ENCODE measurements at places on chromosomes 7 and 10.
A peak's percentile ranks its signal among the peaks of the same experiment; 100 is the strongest.

GRCh38 chr10:109474261-109474660, 449.1 kb downstream of the XPNPEP1 start:
- no peak overlapping the region for H3K4me3 ChIP-seq
- no peaks in the 10 kb centered on the region for H3K36me3 ChIP-seq
- H3K27ac ChIP-seq: no peak overlapping the region

DNA sequence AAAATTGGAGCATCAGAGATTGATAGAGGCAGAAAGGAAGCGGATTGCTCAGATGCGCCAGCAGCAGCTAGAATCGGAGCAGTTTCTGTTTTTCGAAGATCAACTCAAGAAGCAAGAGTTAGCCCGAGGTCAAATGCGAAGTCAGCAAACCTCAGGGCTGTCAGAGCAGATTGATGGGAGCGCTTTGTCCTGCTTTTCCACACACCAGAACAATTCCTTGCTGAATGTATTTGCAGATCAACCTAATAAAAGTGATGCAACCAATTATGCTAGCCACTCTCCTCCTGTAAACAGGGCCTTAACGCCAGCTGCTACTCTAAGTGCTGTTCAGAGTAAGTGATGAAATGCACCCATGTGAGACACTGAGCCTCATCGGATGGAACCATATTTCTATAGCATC, 33.1 kb downstream of the STAMBPL1 start:
- peaks cover 7% of the 10 kb centered on the region for H3K36me3 ChIP-seq
- H3K27me3 ChIP-seq: no peaks in the 10 kb centered on the region
- no peak overlapping the region for H3K4me3 ChIP-seq
- DNase-seq: no peak
- H3K4me1 ChIP-seq: no peaks in the 10 kb centered on the region

DNA sequence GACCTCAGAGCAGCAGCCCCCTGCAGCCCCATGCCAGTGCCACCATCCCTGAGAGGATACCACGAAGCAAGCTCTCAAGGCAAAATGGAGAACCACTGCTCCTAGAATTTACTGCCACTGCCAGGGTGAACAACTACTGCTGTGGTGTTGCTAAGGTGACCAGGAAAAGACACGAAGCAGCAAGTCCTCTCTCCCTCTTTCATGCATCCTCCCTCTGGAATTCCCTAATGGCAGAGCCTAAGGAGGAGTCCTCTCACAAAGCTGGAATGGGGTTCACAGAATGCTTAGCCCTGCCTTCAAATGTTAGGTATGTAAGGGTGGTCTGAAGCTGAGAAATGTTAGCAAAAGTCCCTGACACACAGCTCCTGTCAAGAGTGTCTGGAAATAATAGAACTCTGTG, 35.8 kb upstream of the NPSR1 start:
- no peak overlapping the region for H3K27ac ChIP-seq
- H3K36me3 ChIP-seq: no peaks in the 10 kb centered on the region
- no peak overlapping the region for H3K4me3 ChIP-seq

DNA sequence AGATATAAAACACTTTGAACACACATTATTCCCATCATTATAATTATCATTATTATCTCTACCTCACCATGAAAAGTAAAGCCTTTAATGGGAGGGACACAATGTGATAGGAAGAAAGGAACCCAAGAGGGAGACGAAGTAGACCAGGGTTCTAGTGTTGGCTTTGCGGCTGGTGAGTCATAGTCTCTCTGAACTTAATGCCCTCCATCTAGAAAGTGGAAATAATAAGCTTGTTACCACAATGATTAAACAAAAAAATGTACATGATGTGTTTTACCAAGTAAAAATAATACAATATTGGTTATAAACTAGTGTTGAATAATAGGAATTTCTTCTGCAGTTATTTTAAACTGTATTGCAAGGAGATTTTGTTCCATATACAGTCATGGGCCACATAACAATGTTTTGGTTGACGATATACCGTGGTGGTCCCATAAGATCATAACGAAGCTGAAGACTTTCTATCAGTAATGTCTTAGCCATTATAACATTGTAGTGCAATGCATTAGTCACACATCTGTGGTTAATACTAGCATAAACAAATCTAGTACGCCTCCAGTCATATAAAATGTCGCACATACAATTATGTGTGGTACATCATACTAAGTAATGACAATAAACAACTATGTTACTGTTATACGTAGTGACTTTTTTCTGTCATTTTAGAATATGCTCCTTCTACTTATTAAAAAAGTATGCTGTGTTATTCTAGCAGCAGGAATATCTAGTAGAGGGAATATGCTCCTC, 450.6 kb upstream of the SORCS1 start:
- no peaks in the 10 kb centered on the region for H3K4me1 ChIP-seq
- no peaks in the 10 kb centered on the region for H3K27me3 ChIP-seq
- no peak overlapping the region for H3K4me3 ChIP-seq
- DNase-seq: no peak
- no peaks in the 10 kb centered on the region for H3K36me3 ChIP-seq

DNA sequence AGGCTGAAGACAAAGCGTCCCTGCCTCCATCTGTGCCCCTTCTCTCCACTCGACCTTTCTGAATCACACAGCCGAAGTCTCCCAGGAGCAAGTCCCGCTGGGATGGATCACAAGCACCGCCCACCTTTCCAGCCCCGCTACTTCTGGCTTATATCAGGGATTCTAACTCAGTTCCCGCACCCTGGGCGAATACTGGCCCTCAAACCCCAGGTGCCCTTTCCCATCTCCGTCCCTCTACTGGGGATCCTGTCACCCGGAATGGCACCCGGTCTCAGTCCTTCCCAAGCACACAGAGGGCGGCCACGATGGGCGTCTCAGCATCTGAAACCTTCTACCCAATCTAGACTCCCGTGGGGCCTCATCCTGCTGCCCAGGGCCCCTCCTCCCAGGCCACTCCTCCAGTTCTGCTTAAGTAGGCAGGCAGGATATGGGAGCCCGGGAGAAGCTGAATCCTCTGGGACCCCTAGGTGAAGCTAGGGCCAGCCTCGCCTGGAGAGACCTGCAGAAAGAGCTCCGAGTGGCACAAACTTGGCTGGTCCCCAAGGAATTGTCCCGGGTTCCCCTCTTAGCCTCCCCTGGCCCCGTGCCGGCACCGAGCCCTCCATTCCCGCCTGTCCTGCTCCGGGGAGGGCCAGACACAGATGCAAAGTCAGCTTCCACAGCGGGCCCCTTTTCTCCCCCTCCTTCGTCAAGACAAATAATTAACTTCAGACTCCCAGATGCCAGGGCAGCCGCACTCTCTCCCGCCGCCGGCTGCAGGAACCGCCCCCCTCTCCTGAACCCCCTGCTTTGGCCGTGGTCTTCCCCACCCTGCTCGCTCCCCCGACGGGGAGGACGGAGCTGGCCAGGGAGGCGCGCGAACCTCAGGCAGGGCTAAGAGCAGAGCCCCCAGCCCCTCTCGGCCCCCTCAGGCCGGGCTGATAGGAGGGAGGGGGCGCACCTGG, 612 bp downstream of the KCP start:
- H3K27me3 ChIP-seq: peaks cover 12% of the 10 kb centered on the region
- no peak overlapping the region for H3K4me3 ChIP-seq
- DNase-seq: peak; percentile 43

DNA sequence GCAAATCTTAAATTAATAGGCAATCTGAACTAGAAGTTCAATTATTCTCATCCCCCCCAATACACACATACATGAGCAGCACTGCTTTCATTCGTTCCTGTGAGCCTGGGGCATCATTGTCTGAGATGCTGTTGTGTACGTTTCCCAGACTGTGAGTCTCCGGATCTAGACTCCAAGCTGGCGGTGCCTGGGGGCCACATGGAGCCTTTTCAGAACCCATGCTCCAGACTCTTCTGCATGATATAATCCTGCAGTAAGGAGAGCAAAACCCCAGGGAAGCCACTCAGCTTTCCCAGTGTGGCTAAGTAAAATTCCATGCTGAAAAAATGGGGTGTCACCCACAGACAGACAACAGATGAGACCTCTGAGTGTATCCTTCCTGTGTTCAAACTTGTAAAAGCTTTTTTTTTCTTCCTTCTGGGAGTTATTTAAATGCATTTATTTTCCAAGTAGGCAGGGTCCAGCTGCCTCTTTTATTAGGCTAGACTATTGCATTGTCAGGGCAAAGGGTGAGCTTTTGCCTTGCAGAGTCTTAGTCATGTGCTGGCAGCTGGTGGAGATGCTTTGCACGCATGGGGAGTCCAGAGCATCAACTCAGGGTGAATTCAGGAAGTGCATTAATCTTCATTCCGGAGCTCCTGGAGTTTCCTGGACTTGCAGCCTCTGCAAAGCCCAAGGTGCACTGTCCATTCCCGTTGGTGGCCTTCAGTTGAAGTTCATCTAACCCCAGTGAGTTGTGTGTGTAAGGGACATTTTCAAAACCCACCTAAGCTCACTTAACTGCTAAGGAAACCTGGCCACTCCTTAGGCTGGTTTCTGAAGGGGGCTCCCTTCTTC, 185.7 kb upstream of the ADO start:
- no peaks in the 10 kb centered on the region for H3K27me3 ChIP-seq
- DNase-seq: no peak
- H3K27ac ChIP-seq: no peak overlapping the region
- H3K4me3 ChIP-seq: no peak overlapping the region
- H3K36me3 ChIP-seq: no peaks in the 10 kb centered on the region

- no peaks in the 10 kb centered on the region for H3K27me3 ChIP-seq
- DNase-seq: no peak
- no peak overlapping the region for H3K27ac ChIP-seq
- no peak overlapping the region for H3K4me3 ChIP-seq
- H3K4me1 ChIP-seq: no peaks in the 10 kb centered on the region
Observed at GRCh38 chr7:55590517-55591281, 18.4 kb upstream of the VOPP1 start.

GRCh38 chr10:8296090-8296733, 241.7 kb downstream of the GATA3 start:
- H3K36me3 ChIP-seq: no peaks in the 10 kb centered on the region
- H3K27me3 ChIP-seq: no peaks in the 10 kb centered on the region
- no peak for DNase-seq
- H3K27ac ChIP-seq: no peak overlapping the region
- no peaks in the 10 kb centered on the region for H3K4me1 ChIP-seq
- no peak overlapping the region for H3K4me3 ChIP-seq

DNA sequence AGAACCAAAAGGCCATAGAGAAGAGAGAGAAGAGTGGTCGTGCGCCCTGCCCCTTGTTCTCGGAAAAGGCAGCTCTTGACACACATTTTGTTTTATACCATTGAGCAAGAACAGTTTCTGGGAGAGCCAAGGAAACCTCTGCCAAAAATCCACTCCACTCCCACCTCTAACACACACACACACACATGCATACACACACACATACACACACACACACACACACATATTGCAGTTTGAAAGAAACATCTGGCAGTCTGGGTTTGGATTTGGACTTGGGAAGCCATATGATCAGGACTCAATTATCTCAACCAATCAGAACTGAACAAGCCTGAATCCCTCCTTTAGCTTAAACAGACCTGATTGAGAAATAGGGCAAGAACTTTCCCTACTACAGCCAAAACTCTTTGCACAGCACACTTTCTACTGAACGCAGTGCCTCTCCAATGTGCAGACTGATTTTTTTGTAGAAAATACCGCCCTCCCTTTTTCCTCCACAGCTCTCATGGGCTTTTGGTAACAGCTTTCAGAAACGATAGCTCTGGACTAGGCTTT, 484.0 kb upstream of the ZWINT start:
- H3K27ac ChIP-seq: no peak overlapping the region
- no peak overlapping the region for H3K4me3 ChIP-seq
- DNase-seq: no peak
- no peaks in the 10 kb centered on the region for H3K27me3 ChIP-seq
- no peaks in the 10 kb centered on the region for H3K36me3 ChIP-seq
- H3K4me1 ChIP-seq: no peaks in the 10 kb centered on the region

GRCh38 chr10:125283191-125283835, 123.0 kb upstream of the CTBP2 start:
- no peaks in the 10 kb centered on the region for H3K4me1 ChIP-seq
- H3K27me3 ChIP-seq: no peaks in the 10 kb centered on the region
- H3K36me3 ChIP-seq: no peaks in the 10 kb centered on the region
- DNase-seq: no peak
- H3K4me3 ChIP-seq: no peak overlapping the region
- no peak overlapping the region for H3K27ac ChIP-seq

GRCh38 chr10:63738410-63738809, 217.2 kb downstream of the REEP3 start:
- peak; percentile 82 for DNase-seq
- no peaks in the 10 kb centered on the region for H3K4me1 ChIP-seq
- no peaks in the 10 kb centered on the region for H3K36me3 ChIP-seq
- H3K27me3 ChIP-seq: no peaks in the 10 kb centered on the region

GRCh38 chr10:63713191-63714144, 192.3 kb downstream of the REEP3 start:
- H3K27ac ChIP-seq: peak overlapping the region; percentile 85
- H3K4me3 ChIP-seq: no peak overlapping the region
- no peak for DNase-seq
- H3K36me3 ChIP-seq: no peaks in the 10 kb centered on the region
- H3K4me1 ChIP-seq: no peaks in the 10 kb centered on the region

DNA sequence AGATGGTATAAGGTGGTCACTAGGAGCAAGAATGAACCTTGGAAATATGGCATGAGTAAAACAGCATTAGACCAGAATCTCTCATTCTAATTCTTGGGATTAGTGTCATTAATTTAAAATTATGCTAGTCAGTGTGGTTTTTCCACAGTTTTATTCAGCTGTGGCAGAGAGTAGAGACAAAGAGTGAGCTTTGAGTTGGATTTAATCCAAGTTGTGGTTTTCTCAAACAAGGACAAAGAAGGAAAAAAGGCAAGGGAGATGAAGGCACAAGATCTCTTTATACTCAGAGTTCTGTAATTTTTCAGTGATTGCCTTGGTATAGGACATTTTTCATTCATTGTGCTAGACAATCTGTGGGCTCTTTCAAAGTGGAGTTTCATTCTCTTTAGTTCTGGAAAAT, 28.2 kb upstream of the AKAP9 start:
- H3K27ac ChIP-seq: no peak overlapping the region
- no peaks in the 10 kb centered on the region for H3K36me3 ChIP-seq
- H3K27me3 ChIP-seq: no peaks in the 10 kb centered on the region
- H3K4me1 ChIP-seq: no peaks in the 10 kb centered on the region
- no peak overlapping the region for H3K4me3 ChIP-seq
- no peak for DNase-seq

DNA sequence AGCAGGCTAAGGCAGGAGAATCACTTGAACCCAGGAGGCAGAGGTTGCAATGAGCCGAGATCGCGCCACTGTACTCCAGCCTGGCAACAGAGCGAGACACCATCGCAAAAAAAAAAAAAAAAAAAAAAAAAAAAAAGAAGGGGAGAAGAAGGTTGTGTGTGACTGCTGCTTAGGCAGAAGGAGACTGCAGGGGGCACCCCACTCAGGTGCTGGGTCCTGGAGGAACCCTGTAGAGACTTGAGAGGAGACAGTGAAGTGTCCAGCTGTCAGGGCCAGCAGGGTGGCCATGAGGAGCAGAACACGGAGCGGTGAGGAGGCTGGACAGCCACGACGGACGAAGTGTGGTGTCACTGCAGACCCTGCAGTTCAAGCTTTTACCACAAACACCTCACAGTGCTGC, 99.0 kb upstream of the NMT2 start:
- H3K4me1 ChIP-seq: no peaks in the 10 kb centered on the region
- H3K27ac ChIP-seq: no peak overlapping the region
- no peak overlapping the region for H3K4me3 ChIP-seq
- no peaks in the 10 kb centered on the region for H3K27me3 ChIP-seq
